ENCODE measurements at places on chromosomes 7 and 10. TPM values are rescaled to one million over a fixed set of nuclear protein-coding genes. Genes with fewer than 3 reads are reported as not detected.

- H3K27ac ChIP-seq = no peak overlapping the region
- H3K4me1 ChIP-seq = no peaks in the 10 kb centered on the region
Observed at GRCh38 chr7:70325509-70326101, 727.3 kb downstream of the AUTS2 start.

DNA sequence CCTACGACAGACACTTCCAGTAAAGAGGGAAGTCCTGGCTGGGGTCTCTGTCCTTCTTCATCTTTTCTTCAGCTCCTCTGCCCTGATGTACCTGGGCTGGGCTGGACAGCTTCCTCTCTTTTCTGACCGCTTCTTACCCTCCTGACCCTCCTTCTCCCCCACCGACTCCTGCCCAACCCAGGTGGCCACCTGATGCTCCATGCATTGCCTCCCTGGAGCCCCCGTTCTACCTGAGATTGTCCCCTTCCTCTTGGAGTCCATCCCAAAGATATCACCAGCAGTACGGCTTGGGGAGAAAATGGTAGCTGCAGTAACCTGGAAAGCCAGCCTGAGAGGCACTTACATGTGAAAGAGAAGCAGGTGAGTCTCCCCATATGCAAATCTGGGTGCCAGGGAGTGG lies 566.3 kb downstream of the TCERG1L start:
- no peaks in the 10 kb centered on the region for H3K4me1 ChIP-seq
- no peaks in the 10 kb centered on the region for H3K36me3 ChIP-seq
- no peak for DNase-seq
- no peak overlapping the region for H3K27ac ChIP-seq

- DNase-seq = peak; percentile 65
- no peak overlapping the region for H3K4me3 ChIP-seq
- no peaks in the 10 kb centered on the region for H3K36me3 ChIP-seq
- H3K4me1 ChIP-seq = no peaks in the 10 kb centered on the region
Observed at GRCh38 chr7:98681511-98681910, 64.4 kb downstream of the NPTX2 start.

- no peak overlapping the region for H3K27ac ChIP-seq
- H3K4me1 ChIP-seq = no peaks in the 10 kb centered on the region
- H3K27me3 ChIP-seq = no peaks in the 10 kb centered on the region
Observed at GRCh38 chr7:101386177-101386557, 23.5 kb downstream of the COL26A1 start.

DNA sequence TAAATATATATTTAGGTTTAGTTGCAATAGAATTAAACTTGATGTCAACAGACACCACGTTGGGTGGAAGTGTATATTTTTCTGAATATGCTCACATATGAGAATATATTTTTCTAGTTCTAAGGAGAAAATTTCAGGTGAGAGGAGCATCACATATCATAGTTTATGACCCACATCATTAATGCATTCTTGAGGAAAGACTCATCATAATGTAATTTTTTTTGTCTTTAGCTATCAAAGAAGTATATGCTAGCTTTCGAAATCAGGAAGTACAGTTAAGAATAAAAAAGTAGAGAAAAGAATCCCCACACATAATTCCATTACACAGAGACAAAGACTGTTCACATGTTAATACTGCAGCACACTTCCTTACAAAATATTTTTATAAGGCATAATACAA lies 30.4 kb downstream of the A1CF start:
- DNase-seq = no peak
- no peak overlapping the region for H3K27ac ChIP-seq
- no peaks in the 10 kb centered on the region for H3K36me3 ChIP-seq
- no peak overlapping the region for H3K4me3 ChIP-seq
- H3K4me1 ChIP-seq = no peaks in the 10 kb centered on the region
- no peaks in the 10 kb centered on the region for H3K27me3 ChIP-seq

DNA sequence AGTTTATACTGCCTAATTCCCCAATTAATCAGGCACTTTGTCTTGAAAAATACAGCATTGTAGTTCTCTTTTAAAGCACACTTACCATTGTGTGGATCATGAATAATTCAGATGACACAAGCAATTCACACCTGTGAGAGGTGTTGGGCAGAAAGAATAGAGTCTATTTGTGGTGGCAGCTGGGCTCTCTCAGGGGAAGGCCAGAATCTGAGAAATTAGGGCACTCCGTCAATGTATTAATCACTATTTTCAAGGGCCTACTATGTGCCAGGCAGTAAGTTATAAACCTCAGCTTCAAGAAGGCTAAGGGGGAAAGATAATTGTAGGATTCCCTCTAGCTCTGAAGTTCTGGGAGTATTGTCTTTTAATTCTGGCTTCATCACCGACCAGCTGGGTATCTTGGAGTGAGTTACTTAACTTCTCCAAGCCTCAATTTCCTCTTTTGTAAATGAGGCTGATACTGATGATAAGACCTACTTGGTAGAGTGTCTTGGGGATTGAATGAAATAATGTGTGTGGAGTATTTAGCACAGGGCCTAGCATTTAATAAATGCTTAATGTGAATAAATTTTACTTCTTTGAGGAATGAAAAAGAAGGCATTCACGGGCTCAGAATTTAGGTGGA lies 2.5 kb downstream of the CHN2 start:
- H3K27me3 ChIP-seq = peaks cover 51% of the 10 kb centered on the region
- H3K36me3 ChIP-seq = no peaks in the 10 kb centered on the region
- no peak overlapping the region for H3K27ac ChIP-seq
- DNase-seq = no peak
- peaks cover 6% of the 10 kb centered on the region for H3K4me1 ChIP-seq

- H3K4me3 ChIP-seq = no peak overlapping the region
- no peak overlapping the region for H3K27ac ChIP-seq
- H3K27me3 ChIP-seq = no peaks in the 10 kb centered on the region
- no peaks in the 10 kb centered on the region for H3K36me3 ChIP-seq
Observed at GRCh38 chr10:22816298-22816653, 101.9 kb upstream of the PIP4K2A start.

GRCh38 chr10:73094986-73095480 lies 1.6 kb downstream of the P4HA1 start:
- DNase-seq = no peak
- peaks cover 2% of the 10 kb centered on the region for H3K4me1 ChIP-seq
- H3K36me3 ChIP-seq = no peaks in the 10 kb centered on the region

The MYPN gene
- total RNA-seq = 0.28 TPM

The ENTPD1 gene
- total RNA-seq = 20.9 TPM

DNA sequence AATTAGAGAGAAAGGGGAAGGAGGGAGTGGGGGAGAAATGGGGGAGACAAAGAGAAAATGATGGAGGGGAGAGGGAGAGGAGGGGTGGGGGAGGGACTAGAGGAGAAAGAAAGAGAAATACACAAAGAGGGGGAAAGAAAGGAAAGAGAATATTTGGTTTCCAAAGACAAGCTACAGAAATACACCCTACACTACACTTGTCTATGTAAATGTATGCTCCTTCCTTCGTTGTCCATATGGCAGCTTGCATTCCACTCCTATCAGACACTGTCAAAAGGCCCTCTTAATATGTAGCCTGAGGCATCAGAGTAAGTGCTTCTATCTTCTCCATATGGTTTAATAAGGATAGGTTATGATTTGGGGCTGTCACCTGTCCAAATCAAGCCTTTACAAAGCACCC lies 92.8 kb upstream of the FEZF1 start:
- H3K4me3 ChIP-seq = no peak overlapping the region
- peaks cover 1% of the 10 kb centered on the region for H3K36me3 ChIP-seq
- no peak overlapping the region for H3K27ac ChIP-seq
- DNase-seq = no peak
- no peaks in the 10 kb centered on the region for H3K4me1 ChIP-seq

DNA sequence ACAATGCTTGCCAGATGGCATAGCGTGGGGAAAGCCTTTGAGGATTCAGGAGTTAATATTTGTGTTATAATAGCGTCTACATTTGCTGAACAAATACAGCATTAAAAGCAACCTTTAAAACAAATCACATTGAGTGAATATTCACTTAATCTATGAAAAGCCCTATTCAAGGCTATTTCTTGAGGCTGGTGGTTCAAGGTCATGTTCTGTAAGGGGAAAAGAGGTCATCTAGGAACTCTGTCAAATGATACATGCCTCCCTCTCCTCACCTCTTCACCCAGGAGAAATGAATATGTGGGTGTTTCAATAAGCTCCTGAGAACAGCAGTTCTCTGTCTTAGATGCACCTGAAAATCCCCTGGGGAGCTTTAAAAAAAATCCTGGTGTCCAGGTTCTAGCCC lies 303.0 kb downstream of the ELMO1 start:
- no peak for DNase-seq
- H3K36me3 ChIP-seq = no peaks in the 10 kb centered on the region
- no peaks in the 10 kb centered on the region for H3K27me3 ChIP-seq
- H3K27ac ChIP-seq = no peak overlapping the region
- no peak overlapping the region for H3K4me3 ChIP-seq

The AUTS2 gene
- 65.8 TPM for total RNA-seq

The TCAF2 gene
- total RNA-seq = 4.4 TPM

The TSPAN13 gene
- total RNA-seq = 143 TPM

The OR13A1 gene
- 0.31 TPM for total RNA-seq

The KEL gene
- 0.52 TPM for total RNA-seq

DNA sequence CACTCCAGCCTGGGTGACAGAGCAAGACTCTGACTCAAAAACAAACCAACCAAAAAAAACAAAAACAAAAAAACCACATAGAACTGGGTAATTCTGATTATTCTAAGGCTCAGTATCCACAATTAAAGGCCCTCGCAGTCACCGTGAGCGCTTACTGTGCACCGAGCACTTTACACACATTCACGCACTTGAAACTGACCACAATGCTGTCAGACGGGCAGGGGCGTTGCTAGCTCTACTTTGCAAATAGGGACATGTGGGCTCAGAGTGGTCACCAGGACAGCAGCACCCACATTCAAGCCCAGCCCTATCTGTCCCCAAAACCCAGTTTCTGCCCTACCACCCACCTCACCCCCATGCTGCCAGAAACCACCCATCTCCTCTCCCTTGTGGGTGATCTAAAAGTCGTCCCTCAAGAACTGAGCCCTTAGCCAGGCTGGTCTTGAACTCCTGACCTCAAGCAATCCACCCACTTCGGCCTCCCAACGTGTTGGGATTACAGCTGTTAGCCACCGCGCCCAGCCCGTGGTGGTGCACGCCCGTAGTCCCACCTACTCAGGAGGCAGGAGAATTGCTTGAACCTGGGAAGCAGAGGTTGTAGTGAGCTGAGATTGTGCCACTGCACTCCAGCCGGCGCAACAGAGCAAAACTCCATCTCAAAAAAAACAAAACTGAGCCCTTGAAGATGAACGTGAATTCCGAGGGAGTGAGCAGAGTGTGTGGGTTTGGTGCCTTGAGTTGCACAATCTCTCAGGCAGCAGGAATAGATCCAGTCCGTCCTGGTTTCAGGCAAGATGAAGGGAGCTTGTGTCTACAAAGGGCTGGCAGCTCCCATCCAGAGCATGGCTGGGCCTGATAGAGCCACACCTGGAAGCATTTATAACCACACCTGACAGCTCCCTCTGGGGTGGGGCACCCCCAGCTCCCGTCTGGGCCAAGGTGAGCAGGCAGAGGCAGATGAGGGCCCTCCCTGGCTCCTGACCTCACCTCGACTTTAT lies 5.4 kb upstream of the HSPB1 start:
- DNase-seq = peak; percentile 77
- no peak overlapping the region for H3K4me3 ChIP-seq
- H3K27ac ChIP-seq = peak overlapping the region; percentile 34
- H3K36me3 ChIP-seq = no peaks in the 10 kb centered on the region
- peaks cover 3% of the 10 kb centered on the region for H3K4me1 ChIP-seq
- H3K27me3 ChIP-seq = no peaks in the 10 kb centered on the region

The SFMBT2 gene
- 9.6 TPM for total RNA-seq

DNA sequence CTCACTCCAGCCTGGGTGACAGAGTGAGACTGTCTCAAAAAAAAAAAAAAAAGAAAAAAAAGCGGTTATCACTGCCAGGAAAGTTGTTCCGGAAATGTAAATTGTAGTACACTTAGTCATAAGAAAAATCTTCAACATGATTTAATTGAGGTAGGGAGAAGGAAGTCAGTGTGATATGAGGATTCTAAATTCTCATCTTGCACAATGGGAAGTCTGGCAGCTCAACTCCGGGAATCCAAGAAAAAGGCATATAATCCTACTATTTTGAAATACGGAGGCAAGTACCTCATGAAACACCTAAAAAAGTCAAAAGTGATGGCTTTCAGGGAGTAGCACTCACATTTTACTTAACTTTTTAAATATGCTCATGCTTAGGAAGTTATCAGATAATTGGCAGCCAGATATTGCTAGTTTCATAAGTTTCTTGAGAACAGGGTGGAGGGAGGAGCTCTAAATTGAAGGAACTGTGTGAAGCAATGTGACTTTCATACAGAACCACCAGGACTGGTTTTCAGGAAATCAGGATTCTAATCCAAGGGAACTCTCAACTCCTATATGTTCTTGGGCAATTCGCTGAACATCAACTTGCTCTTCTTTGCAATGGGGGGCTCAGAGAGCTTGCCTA lies 2.7 kb upstream of the C7orf25 start:
- no peak overlapping the region for H3K27ac ChIP-seq
- H3K36me3 ChIP-seq = peaks cover 9% of the 10 kb centered on the region
- H3K4me1 ChIP-seq = peaks cover 11% of the 10 kb centered on the region
- no peak overlapping the region for H3K4me3 ChIP-seq
- H3K27me3 ChIP-seq = no peaks in the 10 kb centered on the region

- no peak overlapping the region for H3K27ac ChIP-seq
- H3K27me3 ChIP-seq = no peaks in the 10 kb centered on the region
- no peak for DNase-seq
- H3K36me3 ChIP-seq = no peaks in the 10 kb centered on the region
- no peaks in the 10 kb centered on the region for H3K4me1 ChIP-seq
Observed at GRCh38 chr10:129293991-129294700, 172.9 kb upstream of the MGMT start.

DNA sequence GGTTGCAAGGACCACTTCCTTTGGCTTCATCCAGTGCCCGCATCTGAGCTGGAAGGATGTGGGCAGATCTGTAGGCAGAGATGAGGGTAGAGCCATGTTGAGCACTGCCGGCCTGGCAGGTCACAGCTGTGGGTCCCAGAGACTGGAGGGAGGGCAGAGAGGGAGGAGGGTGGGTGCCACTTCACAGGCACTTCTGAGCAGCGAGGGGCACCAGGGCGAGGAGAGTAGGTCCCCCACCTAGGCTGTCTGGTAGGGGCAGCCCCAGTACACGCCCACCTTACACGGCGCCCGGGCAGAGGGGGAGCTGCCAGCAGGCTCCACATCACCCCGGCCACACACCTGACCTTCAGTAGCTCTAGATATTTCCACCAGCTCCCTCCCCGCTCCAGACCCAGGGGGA lies 473.0 kb upstream of the FOXK1 start:
- no peak overlapping the region for H3K27ac ChIP-seq
- H3K36me3 ChIP-seq = peaks cover 8% of the 10 kb centered on the region
- no peak for DNase-seq
- no peaks in the 10 kb centered on the region for H3K4me1 ChIP-seq

The ANXA11 gene
- 97.7 TPM for total RNA-seq

The COBL gene
- 21.7 TPM for total RNA-seq

The ARHGAP22 gene
- 4.9 TPM for total RNA-seq

All from lung (tissue), 17 donors.